ENCODE measurements at places on chromosomes 16 and 17. TPM values are rescaled to one million over a fixed set of nuclear protein-coding genes. Genes with fewer than 3 reads are reported as not detected.

SPN gene
- not detected for total RNA-seq

SP6 gene
- total RNA-seq = 0.17 TPM

TMEM114 gene
- total RNA-seq = not detected

SDR42E2 gene
- not detected for total RNA-seq
